Bone marrow (tissue), 2 donors: ENCODE measurements at places on chromosomes 11 and 22.

DNA sequence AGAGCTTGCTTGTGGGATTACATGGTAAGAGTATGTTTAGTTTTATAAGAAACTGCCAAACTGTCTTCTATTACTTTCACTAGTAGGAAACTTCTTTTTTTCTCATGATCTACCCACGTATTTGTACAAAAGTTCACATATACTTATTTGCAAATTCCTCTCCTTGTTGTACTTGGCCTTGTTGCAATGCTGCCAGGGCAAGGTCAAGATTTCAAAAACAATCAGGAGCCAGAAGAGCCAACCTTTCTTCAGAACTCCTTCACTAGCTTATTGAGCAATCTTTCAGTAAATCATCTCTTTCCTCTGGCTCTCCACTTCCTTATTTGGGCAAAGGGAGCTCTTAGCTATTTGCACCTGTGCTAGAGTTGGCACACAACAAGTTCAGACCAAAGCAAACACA, 9.7 kb downstream of the SRSF8 start:
- DNase-seq, result no peak

DNA sequence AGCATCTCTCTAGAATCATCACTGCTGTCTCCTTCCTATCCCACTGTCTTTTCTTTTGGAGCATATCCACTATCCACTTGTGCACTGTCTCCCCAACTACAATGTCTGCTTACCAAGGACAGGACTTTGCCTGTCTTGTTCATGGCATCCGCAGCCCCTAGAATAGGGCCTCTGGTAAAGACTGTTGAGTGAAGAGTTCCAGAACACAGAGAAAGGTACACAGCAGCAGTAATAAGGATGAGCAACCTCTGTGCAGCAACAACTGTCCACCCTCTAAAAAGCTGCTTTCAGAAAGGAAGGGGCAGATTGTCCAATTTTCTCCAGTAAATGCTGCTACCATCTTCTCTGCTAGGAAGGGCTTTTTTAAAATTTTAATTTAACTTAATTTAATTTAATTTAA, 25.5 kb upstream of the BIRC3 start:
- DNase-seq, result no peak

DNA sequence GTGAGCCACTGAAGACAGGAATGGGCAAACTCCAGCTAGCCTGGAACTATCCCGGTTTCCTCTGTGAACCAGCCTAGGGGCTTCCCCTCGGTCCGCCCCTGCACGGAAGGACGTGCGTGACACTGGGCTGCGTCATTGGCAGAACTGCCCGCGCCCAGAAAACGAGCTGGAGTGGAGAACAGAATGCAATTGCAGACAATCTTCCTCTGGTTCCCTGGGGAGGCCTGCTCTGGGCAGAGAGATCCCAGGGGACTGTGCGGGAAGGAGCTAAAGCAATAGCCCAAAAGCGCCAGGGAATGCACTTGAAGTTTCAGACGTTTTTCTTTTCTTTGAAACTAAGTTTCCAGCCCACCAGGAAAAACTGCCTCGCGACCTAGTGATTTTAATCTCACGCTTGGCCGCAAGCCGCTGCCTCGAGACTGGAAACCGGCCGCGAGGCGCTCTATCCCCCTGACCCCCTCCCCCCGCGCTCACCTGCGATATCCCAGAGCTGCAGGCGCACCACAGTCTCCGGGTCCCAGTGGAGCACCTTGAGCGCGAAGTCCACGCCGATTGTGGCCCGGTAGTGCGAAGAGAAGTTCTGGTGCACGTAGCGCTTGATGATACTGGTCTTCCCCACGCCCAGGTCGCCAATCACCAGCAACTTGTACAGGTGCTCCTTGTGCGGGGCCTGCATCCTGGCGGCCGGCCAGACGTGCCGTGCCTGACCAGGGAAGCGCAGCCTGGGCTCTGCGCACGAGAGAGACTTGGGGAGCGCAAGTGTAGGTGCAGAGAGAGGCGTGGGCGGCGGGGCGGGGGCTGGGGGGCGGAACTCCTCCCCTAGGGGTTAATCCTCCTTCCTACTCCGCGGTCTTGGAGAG, at the start of gene RAB38:
Gene RAB38 (minus strand): TSS at position 735 of the 860 bp plus-strand sequence. CDS start 59 bp downstream, at position 676.
- DNase-seq, result peak; percentile 21

- no peak for DNase-seq
These were observed 70.3 kb upstream of the BDNF start for GRCh38 chr11:27770576-27770975.

DNA sequence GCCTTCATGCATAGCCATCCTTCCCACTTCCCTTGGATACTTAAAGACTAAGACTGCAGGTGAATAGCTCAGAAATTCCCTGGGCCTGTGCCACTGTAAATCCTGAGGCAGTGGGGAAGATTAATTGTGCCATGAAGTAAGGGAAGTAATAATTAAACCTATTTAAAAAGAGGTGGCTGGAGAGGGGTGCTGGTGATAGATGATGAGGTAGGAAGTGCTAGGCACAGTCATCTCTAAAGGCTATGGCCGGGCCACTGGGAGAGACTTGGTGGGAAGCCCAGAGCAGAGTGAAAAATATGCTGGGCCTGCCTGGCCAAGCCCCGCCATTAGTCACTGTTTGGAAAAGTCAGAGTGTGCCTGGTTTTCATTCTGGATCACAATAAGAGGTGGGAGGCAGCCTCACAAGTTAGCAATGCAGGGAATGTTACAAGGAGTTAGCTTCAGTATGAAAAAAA, 197.2 kb upstream of the PITPNB start:
- DNase-seq, result no peak

GRCh38 chr11:113730887-113731726, 25.0 kb upstream of the TMPRSS5 start:
- no peak for DNase-seq
